ENCODE measurements at places on chromosomes 7 and 10.

GRCh38 chr10:75050149-75050919, 61.1 kb upstream of the SAMD8 start:
- no peak for DNase-seq

DNA sequence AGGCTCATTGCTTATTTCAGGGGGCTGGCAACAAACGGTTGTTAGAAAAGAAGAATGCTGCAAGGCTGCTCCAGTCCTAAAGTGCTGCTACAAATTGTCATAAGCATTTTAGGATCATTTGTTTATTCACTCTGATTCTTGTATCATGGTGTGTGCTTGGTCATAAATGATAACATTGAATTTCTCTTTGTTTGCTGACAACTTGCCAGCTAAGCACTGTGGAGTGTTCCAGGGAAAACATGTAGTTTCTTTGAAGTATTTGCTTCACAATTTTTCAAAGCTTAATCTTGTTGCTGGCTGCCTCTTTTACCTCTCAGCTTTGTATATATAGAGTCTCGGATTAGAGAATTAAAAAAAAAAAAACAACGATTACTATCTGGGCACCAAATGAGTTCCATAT, 263.0 kb downstream of the PHF14 start:
- no peak for DNase-seq

DNA sequence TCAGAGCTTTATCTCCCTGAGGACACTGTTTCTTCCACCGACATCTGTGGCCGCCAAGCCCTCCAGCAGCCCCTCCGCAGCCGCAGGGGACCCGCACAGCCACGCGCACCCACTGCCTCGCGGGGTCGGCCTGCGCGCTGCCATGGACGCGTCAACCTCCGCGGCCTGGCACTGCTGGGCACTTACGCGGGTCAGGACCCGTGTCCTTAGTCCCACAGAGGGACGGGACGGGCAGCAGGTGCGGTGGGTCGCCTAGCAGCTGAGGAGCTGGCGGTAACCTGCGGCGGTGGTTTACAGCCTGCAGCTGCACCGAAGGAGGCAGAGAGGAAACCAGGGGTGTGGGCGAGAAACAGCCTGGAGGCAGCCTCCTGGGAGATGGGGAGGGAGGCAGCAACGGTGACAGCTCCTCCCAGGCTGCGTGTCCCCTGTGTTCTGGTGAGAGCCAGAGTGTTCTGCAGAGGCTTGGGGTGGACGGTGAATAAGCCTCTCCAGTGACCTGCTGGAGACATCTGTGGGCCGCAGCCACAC, 61.3 kb downstream of the SEC61G start:
- no peak for DNase-seq

GRCh38 chr7:6166443-6166891, 106.0 kb downstream of the CYTH3 start:
- no peak for DNase-seq

- DNase-seq = no peak
Observed at GRCh38 chr10:49276596-49276995, 22.4 kb upstream of the C10orf71 start.

- DNase-seq = peak; percentile 35
Observed at GRCh38 chr10:24723386-24723787, 300 bp downstream of the ARHGAP21 start.

GRCh38 chr10:19782430-19783089, 33.7 kb upstream of the PLXDC2 start:
- DNase-seq = no peak

DNA sequence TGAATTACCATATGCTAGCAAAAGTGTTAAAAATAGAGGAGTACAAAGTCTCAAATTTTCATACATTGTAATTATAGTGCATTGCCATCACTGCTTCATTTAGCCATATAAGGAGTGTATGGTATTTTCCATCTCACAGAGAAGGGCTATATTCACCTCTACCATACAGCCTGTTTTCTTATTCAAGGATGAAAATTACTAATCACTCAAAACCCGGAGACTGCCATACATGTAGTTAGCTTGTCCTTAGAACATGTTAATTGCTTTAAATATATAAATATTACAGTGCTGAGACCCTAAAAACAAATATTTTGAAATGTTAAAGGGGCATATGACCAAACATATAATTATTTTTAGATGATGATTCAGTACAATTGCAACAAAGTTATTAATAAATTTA, 49.4 kb downstream of the CPEB3 start:
- no peak for DNase-seq

- no peak for DNase-seq
Observed at GRCh38 chr7:37705976-37706375, 22.4 kb downstream of the GPR141 start.

GRCh38 chr7:77653572-77653971, 42.7 kb upstream of the RSBN1L start:
- DNase-seq = no peak

GRCh38 chr7:95267754-95268153, 56.6 kb downstream of the PON1 start:
- DNase-seq = no peak

DNA sequence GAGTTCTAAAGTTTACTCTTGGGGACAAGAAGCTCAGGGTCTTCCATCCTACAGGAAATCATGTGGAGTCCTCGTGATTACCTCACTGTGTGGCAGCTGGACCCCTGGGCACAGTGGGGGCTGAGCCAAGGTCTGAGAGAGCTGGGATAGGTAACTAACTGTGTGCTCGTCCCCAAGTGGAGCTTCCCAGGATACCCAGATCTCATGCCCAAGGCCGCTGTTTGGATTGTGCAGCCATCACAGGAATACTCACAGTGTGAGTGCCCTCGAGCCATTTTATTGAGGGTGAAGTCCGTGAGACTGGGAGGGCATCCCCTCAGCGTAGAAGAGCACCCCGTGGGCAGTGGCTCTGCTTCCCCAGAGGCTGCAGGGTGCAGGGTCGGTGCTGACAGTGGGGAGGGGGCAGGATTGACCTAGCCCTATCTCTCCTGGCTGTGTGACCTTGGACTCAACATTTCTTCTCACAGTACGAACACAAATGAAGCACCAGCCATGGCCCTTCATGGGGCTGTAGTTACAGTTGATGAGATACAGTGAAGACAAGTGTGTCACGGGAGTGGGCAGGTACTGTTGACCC, 69.6 kb upstream of the LEP start:
- no peak for DNase-seq

DNA sequence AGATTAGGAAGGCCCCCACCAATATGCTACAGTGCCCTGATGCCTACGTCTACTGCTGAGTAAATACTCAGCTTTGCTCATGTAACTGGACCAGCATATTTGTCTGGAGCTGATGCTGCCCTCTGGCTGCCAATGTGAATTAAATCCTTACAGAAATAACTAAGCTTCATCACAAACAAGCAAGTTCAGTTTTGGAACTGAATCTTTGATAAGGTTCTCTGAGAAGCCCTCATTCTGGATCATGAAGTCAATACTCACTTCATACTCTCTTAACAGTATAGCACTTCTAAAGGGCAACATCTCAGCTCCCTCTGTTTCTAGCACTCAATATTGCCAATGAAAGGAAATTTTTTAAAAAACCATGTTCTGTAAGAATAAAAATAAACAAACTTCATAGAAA, 246.7 kb downstream of the ETV1 start:
- DNase-seq = no peak

DNA sequence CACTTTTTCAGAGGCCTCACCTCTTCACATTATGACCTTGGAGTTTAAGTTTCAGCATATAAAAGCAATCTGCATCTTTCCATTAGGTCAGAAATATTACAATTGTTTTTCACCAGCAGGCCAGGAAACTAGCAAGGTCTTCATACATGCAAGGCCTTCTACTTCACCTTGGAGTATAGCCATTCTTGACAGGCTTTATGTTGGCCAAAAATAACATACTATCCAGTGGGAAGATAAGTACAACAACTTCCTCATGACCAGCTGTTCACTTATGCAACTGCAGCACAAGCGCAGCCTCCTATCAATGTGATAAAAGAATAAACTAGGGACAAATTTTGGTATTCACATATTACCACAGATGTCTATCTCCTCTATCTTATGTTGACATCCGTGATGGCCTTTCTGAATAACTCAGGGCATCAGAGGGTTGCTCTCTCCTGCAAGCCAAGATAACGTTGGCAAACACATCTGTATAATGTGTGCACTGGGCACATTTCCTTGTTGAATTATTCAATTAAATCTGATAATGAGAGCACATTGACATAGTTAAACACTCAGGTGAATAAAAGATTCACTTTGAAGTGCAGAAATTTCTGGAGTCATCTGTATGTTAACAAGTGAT, 239.8 kb downstream of the FZD1 start:
- no peak for DNase-seq

- DNase-seq = no peak
Observed at GRCh38 chr7:34751725-34752643, 94.0 kb downstream of the NPSR1 start.

DNA sequence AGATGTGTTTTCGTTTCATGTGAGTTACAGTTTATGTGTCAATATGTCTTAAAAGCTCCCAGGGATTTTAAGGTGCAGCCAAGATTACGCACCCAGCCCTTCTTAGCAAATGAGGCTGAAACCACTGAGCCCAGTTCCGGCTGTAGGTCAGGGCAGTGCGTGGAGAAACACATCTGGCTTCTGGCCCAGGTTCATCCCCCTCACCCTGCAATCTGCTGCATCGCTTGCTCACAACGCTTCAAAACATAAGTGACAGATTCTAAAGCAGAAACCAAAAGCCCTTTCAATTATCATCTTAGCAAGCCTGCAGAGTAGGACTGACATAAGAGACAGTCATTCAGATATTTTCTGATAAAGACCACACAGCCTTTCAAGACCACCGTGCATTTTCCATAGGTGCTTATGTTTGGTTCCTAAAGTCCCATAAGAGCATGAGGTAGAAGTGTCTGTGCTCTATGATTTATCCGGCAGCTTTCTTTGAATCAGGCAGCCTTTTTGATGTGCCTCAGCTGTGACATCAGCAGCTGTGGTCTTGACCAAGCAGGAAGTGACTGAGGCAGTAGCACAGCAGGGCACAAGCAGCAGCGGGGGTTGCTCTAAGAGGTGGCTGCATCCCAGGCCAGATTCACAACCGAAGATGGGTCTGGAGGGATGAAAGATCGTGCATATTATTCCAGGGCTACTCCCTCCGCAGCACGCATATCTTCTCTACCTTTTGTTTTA, 72.1 kb upstream of the LYZL2 start:
- peak; percentile 76 for DNase-seq

- peak; percentile 87 for DNase-seq
Observed at GRCh38 chr7:138738551-138739335, 37.6 kb upstream of the SVOPL start.

DNA sequence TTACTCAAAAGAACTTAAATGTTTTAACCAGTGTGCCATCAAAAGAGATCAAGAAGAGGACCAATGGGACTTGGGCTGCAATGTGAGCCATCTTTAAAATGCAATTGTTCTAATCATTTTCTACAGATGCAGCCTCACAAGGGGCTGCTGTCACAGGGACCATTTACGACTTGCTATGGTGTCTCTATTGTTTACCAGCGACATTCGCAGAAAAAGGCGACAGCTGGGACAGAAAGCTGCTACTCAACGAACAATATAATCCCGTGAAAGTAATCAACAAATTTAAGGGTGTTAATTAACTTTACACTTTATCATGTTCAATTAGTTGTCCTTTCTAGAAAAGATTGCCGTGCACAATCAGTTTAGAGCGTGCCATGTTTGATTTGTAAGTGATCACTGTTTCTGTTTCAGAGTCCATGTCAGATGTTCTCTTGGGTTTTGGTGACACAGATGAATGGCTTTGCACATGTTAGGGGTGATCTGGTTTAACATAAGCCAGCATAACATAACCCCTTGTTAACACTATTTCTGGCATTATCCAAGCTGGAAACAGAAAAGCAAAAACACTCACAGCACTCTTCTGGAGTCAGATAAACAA, 110.8 kb downstream of the HIBADH start:
- DNase-seq = no peak

DNA sequence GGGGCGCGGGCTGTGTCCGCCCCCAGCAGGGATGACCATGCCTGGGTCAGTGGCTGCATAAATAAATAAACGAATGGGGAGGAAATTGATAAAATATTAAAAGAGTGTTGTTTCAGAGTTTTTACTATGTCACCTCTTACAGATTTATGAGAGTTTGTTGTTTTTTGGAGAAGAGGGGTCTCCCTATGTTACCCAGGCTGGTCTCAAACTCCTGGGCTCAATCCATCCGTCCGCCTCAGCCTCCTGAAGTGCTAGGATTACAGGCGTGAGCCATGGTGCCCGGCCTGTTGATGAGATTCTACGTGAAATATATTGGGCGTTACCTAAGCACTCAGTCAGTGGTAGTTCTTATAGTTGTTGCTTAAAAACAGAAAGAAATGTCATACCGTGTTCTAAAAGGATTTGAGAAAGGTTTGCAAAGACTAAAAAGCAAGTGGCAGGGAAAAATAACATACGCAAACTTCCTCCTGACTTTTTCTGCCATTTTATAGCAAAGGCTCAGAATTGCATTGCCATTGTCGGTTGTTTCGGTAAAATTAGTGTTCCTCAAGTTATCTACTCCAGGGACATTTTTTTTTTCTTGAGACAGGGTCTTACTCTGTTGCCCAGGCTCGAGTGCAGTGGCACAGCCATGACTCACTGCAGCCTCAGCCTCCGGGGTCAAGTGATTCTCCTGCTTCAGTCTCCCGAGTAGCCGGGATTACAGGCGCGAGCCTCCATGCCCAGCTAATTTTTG, 39.5 kb upstream of the FOXK1 start:
- no peak for DNase-seq

GRCh38 chr10:97336942-97337831, 2.7 kb upstream of the FRAT2 start:
- DNase-seq = no peak

GRCh38 chr10:4736608-4737007, 89.4 kb upstream of the AKR1E2 start:
- DNase-seq = no peak

DNA sequence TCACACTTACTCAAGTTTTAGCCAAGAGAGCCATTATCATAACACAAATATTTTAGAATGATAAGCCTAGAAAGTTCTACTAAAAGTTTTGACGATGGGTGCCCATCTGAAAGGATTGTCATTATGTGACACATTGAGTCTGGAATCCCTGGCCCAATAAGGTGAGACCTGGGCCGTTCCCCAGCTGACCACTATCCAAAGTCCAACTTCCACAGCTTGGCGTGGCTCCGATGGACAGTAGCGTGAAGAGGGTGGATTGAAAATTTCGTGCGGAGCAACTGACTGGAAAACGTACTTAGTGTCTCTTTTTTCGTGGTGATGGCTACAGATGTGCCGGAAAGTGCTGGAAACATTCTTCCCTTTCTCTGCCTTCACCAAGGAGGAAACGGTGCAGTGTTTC, 439.0 kb upstream of the ZMIZ1 start:
- no peak for DNase-seq

- no peak for DNase-seq
Observed at GRCh38 chr10:11197266-11197712, 179.6 kb downstream of the CELF2 start.

DNA sequence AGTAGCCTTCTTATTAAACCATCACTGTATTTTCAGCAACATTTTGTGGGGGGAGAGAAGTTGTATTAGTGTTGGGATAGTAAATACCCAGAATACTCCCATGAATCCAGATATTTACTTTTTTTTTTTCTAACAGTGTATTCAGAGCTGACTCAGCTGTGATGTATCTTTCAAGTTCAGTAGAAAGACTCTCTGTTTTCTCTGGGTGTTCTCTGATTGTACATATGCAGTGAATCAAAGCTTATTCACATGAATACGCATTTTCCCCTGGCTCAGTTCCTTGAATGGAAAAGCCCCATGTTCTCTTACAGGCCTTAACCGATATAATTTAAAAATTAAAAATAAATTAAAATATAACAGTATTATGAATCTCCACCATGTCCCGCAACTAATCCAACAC, 1.3 kb downstream of the TFPI2 start:
- no peak for DNase-seq
